HepG2 (cell line): ENCODE measurements at places on chromosomes 4 and X.

- no peak for DNase-seq
Observed at GRCh38 chr4:156584100-156584499, 387.5 kb downstream of the PDGFC start.

DNA sequence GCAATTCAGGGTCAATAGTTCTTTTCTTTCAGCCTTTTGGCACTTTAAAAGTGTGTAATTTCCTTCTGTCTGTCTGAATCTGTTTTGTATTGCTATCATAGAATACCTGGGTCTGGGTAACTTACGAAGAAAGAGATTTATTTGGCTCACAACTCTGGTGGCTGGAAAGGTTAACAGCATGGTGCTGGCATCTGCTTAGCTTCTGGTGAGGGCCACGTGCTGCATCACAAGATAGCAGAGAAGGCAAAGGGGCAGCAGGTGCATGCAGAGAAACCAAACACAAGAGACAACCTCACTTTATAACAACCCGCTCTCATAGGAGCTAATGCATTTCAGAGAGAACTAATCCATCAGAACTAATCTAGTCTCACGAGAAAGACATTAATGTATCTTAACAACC lies 18.8 kb downstream of the RGN start:
- no peak for DNase-seq

GRCh38 chr4:60404027-60404426 lies 796.1 kb upstream of the ADGRL3 start:
- DNase-seq = no peak

GRCh38 chr4:57668621-57669020 lies 558.4 kb upstream of the IGFBP7 start:
- DNase-seq = no peak

GRCh38 chr4:67634741-67635140 lies 66.2 kb downstream of the UBA6 start:
- DNase-seq = no peak

DNA sequence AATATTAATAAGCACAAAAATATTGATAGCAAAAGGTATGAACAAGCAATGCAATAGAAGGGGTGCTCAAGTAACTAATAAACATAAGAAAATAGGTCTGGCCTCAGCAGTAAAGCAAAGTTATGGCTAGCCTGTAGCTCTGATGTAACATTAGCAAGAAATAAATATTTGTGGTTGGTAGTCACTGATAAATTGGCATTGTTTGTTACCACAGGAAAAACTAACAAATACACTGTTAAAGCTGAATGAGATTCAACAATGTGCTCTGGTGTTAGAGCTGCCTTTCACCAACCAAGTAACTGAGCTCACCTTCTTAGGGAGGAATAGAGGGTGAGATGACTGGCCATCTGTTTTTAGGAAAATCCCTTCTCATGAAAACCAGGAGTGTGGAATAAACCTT lies 71.4 kb downstream of the AREG start:
- no peak for DNase-seq

DNA sequence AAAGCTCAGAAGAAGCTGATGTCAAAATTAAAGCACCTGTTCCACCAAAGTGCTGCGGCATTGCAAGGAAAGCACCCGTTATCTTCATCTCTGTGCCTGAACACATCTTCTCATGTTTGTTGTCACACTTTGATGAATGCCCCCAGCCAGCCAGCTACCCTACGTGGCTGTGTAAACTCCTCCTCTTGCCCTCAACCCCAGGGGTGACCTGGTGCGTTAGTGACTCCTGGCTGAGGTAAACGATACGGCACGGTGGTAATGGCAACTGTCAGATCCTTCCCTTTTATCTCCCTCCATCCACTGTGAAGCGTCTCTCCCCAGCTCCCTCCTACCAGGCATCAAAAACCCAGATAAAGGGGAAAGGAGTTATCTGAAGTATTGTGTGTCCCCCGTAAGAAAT lies 90.6 kb upstream of the WWC2 start:
- no peak for DNase-seq

DNA sequence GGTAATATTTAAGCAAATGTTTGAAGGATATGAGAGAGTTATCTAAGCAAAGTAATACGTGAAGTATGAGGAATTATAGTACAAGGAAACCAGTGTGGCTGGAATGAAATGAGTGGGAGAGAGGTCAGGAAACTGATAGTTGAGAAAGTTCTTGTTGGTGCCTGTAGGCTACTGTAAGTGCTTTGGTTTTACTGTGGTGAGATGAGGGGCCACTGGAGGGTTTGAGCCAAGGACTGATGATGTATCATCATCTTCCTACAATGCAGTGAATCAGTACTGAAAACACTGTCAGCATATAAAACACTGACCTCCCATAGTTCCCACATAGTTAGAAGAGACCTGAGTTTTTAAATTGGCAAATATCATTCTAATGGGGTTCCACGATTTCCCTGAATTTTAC lies 367.5 kb upstream of the CTSO start:
- no peak for DNase-seq

DNA sequence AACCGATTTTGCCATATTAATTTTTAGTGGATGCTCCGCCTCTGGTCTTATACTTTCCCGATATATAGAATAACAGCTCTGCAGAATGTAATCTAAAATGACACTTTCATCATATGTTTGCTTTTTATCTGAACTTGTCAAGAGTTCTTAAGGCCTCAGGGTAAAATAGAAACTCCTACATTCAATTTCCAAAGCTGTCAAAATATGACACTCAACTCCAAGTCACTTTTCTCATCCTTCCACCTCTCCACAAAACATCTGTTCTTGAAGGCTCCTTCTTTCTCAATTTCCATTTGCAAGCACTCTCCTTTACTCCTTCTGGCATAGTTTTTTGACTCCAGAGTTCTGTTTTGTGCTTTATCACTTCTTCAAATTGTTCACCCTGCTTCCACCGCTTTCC lies 242.2 kb downstream of the PDGFC start:
- no peak for DNase-seq

GRCh38 chr4:4578981-4579380 lies 37.1 kb upstream of the STX18 start:
- peak; percentile 28 for DNase-seq

DNA sequence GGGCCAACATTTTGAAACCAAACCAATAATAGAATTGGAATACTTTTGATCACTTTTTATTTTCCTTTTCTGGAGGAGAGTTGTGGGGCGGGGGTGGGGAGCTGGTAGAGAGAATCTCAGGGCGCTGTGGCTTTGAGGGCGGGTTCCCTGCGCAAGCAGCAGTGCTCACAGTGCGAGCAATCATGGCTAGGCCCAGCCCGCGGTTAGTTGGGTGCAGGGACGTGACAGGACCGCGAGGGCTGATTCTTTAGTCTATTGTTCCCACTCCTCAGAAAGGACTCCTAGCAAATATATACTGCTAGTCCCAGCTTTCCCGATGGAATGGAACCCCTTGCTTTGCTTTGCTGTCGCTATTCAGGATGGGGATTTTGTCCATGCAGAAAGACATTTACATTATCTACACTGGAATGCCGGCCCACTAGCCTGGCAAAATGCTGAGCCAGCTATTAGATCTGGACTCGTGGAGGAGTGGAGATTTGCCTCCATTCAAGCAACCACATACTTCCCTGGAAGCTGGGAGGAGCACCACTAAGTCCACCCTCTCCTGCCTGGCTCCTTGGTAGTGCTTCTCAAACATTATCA lies 23.9 kb upstream of the APLN start:
- no peak for DNase-seq

DNA sequence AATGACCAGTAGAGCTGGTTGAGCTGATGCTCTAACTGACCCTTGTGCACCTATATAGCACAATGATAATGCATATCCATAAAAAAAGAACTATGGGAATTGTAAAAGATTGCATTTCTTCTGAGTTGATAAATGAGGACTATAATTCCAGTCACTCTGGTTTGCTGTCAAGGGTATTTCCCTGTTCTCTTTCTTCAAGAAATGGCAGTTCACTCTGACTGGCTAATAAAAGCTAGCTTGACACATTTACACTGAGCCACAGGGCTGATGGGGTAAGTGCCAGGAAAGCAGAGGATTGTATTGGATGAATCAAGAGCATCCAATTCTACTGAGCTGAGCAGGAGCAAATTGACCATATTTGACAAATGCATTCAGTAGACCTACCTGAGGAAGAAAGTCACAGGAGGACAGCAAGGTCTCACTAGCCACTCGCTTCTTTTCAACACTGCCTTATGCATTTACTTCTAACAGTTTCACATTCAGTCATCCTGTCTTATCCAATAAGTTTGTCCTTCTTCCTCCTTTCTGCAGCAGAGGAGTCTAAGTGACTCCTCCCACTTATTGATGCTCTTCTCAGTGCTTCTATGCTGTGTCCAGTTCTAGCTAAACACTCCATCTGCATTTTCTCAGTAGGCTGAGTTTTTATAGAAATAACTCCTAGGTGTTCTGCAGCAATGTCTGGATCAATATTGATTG lies 43.0 kb downstream of the RBMX2 start:
- no peak for DNase-seq

GRCh38 chr4:70993181-70994068 lies at the start of gene DCK:
Gene DCK (plus strand): TSS chr4:70993649. CDS start chr4:70993836, 187 bp downstream.
- peak; percentile 85 for DNase-seq

DNA sequence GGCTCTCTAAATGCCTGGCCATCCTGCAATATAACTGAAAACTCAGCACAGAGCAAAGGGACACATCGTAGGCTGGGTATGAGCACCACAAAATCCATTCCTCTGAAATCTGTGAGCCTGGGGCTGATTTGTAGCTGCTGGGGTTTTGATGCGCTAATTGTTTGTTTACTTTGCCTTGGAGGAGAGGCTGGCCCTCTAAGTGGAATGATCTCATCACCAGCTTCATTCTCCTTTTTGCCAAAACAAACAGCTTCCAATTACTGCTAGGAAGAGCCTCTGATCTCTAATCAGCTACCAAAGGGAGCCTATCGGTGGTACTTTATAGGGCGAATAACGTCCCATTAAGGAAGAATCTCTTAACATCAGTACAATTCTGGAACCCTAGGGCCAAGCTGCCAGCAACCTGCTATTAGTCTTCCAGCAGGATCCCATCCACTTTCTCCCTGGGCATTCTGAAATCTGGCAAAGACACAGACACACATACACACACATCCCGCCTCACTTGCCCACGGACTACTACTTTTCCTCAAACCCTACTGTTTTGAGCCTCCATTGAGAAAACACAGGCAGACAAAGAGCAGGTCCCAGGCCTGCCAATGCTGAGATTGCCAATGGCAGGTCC lies 5.8 kb downstream of the ANOS1 start:
- no peak for DNase-seq

DNA sequence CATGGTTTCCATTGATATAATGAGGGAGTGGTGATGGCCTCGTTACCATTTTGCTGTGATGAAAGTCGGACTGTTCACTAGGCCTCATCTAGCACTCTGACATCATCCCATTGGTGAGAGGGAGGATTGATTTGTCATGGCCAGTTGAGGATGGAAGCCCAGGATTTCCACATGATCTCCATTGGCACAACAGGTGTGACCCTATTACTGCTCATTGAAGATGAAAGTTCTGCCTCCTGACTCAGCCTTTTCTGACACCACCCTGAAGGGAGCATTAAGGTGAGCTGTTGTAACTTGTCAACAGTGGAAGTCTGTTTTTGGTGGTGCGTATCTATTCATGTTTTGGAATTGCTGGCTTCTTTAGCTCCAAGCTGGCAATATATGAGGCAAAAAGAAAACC lies 144.2 kb downstream of the PABPC4L start:
- no peak for DNase-seq

GRCh38 chr4:2332201-2332975 lies 70.5 kb upstream of the MXD4 start:
- DNase-seq = no peak

GRCh38 chrX:115584696-115585095 lies 23.7 kb downstream of the PLS3 start:
- no peak for DNase-seq

DNA sequence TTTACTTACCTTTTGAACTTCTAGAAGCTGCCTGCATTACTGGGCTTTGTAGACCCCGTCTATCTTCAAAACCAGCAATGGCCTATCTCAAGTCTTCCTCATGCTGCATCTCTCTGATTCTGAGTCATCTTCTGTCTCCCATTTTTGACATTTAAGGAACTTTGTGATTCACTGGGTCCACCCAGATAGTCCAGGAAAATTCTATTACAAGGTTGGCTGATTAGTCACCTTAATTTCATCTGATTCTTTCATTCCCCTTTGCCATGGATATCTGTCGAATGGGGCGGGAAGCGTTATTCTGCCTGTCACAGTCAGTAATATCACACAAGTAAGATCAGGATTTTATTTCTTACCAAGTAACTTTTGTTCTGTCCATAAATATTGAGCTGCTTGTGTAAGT lies 618.0 kb downstream of the CCSER1 start:
- no peak for DNase-seq

- no peak for DNase-seq
Observed at GRCh38 chr4:148235809-148236208, 206.4 kb downstream of the NR3C2 start.

DNA sequence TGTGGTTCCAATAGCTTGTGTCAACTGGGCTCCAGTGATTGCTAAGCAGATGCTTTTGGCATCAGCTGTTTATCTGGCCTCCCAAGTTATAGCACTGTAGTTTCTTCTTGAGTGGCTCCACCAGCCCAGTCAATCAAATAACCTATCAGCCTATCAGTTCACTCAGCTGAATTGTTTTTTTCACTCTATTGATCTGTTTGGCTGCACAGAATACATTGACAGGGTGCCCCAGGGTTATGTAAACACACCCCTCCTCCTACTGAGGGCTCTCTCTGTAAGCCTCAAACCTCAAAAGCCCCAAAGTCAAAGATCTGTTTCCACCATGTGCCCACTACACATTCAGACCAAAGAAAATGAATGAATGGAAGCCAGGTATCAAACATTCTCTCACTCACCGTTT lies 214.0 kb downstream of the HS6ST2 start:
- DNase-seq = peak; percentile 1

GRCh38 chrX:141176586-141177451 lies at the start of gene LDOC1:
Gene LDOC1 (minus strand): TSS chrX:141177129. CDS start chrX:141177021, 108 bp downstream.
- DNase-seq = no peak

- peak; percentile 7 for DNase-seq
Observed at GRCh38 chr4:91064157-91064853, 937.1 kb downstream of the CCSER1 start.

- DNase-seq = no peak
Observed at GRCh38 chr4:59770601-59771264, 1429.4 kb upstream of the ADGRL3 start.

GRCh38 chr4:854356-854755 lies 28.4 kb upstream of the CPLX1 start:
- DNase-seq = no peak

DNA sequence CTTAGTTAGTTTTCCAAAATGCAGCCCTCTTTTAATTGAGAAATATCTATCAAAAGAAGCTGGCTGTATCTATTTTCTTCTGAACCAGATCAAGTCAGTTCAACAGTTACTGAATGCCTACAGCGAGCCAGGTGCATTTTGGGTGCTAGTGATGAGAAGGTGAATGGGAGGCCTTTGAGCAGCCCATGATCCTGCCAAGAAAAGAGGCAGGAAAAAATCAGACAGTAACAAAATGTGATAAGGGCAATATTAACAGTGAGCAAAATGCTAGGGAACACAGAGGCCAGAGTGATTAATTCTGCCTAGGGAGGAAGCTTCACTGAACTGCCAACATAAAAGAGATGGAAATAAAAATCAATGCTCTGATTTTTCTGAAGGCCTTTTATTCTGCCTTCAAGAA lies 248.5 kb downstream of the SNCA start:
- no peak for DNase-seq
